CD4-positive, alpha-beta T cell treated with Interleukin-4 for 4 hours (primary cell): ENCODE measurements at places on chromosomes 3 and 15.

- DNase-seq: no peak
Measured at GRCh38 chr3:86208772-86209171, 782.2 kb downstream of the VGLL3 start.

DNA sequence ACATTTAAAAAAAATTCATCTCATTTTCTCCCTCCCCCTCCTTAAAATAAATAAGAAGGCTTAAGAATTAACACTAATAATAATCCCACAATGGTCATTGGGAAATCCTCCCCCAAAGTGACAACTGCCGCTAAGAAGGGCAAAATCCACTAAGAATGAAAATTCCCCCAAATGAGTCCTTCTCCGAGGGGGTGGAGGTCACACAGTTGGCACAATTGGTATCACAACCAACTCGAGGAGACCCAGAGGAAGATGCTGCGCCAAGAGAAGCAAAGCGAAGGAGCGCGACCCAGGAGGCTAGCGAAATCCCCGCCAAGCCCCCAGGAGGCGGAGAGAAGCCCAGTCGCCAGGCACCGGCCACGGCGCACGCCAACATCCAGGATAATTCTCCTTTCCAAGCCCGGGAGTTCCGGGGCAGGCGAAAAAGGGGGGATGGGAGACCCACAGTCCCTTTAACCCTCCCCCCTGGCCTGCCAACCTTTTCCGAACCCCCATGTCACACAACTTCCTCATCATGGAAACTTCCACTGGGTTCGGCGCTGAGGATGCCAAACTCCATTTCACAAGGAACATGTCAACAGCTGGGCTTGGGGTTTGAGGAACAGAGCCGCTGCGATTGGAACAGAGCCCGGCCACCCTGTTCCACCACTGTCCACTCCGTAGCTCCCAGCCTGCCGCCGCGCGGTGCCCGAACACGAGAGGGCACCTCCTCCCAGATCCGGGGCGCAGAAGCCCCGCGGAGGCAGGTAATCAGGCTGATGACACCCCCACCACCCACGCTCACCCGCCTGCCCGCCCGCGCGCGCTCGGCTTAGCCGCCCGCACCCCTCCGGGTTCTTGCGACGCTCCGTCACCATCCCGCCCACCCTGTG is 668 bp downstream of the THRB start:
- no peak for DNase-seq

DNA sequence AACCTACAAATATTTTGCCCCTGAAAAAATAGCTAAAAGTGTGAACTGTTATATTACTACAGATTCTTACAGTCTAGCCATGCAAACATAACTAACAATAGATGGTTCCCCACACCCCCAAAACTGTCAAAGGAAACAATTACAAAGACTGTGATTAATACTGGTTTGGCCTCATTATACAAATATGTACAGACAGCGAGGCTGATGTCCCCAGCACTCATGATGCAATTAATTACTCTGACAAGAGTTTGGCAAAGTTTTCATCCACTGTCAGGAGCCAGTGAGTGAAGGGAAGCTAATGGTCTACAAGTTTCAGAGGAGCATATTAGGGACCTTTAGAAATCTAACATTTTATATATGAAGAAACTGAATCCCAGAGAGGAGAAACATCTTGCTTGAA is 61.0 kb downstream of the HMG20A start:
- DNase-seq: no peak

DNA sequence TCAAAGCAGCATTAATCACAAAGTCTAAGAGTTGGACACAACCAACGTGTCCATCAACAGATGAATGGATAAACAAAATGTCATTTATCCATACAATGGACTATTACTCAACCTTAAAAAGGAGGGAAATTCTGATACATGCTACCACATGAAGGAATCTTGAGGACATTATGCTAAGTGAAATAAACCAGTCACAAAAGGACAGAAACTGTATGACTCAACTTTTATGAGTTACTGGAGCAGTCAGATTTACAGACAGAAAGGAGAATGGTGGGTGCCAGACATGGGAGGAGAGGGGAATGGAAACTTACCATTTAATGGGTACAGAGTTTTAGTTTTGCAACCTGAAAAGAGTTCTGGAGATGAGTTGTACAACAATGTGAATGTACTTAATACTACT is 43.0 kb upstream of the SEC13 start:
- DNase-seq: no peak

GRCh38 chr3:179981646-179982045 is 55.1 kb downstream of the PEX5L start:
- DNase-seq: no peak

DNA sequence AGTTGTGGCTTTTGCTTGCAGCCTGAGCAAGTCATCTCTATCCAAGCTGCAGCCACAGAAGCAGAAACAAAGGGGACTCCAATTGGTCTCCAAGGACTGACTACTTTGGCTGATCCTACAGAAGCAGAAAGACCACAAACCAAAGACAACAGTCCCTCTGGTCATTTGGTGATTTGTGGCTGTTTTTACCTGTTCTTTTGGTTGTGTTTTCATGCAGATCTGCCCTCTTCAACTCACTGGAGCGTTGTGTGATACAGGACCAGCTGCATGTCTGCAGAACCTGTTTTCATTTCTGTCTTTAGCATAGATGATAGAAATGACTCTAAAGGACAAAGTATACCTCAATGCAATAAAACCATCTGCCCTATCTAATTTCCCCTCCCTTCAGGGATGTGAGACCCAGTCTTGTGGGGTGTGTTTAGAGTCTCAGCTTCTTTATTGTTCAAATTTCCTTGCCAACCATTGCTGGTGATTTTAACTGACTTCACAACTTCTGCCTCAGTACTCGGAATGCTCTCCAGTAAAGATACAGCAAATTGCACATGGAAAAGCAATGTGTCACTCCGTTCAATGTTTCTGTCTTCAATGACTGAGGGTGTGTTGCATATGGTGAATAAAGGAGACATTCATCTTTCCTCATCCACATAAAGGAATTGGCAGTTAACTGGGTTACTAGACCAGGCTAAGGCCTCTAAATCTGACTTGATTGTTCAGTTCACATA is 48.9 kb upstream of the SLC7A14 start:
- DNase-seq: no peak

GRCh38 chr15:58010983-58011382 is 54.5 kb downstream of the ALDH1A2 start:
- DNase-seq: no peak

GRCh38 chr15:90020021-90020735 is 19.1 kb downstream of the ZNF710 start:
- no peak for DNase-seq

DNA sequence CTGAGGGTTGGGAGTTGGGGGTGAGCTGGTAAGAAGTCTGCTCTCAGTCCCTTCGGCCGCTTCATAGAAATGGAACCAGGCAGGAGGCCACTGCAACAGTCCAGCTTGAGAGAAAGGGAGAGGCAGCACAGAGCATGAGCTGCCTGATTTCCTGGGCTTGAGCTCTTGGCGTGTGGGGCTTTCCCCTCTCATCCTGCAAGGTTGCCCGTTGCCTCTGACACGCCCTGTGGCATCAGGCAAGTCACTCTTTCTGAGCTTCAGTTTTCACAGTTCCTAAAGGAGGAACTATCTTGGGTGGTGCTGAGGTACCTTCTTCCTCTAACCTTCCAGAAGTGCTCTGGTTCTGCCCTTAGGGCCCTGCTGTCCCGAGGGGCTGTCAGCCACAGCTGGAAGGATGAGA is 4.9 kb downstream of the MESP2 start:
- peak; percentile 24 for DNase-seq

GRCh38 chr3:186105543-186105942 is 3.3 kb downstream of the ETV5 start:
- DNase-seq: no peak
